ENCODE measurements at places on chromosomes 3 and 15.

DNA sequence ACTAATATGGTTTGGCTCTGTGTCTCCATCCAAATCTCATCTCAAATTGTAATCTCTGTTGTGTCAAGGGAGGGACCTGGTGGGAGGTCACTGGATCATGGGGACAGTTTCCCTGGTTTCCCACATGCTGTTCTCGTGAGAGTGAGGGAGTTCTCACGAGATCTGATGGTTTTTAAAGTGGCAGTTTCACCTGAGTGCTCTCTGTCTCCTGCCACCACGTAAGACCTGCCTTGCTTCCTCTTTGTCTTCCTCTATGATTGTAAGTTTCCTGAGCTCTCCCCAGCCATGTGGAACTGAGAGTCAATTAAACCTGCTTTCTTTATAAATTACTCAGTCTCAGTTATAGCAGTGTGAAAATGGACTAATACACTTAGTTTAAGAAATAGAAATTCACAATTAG is 228.9 kb downstream of the CD47 start:
- DNase-seq = no peak

DNA sequence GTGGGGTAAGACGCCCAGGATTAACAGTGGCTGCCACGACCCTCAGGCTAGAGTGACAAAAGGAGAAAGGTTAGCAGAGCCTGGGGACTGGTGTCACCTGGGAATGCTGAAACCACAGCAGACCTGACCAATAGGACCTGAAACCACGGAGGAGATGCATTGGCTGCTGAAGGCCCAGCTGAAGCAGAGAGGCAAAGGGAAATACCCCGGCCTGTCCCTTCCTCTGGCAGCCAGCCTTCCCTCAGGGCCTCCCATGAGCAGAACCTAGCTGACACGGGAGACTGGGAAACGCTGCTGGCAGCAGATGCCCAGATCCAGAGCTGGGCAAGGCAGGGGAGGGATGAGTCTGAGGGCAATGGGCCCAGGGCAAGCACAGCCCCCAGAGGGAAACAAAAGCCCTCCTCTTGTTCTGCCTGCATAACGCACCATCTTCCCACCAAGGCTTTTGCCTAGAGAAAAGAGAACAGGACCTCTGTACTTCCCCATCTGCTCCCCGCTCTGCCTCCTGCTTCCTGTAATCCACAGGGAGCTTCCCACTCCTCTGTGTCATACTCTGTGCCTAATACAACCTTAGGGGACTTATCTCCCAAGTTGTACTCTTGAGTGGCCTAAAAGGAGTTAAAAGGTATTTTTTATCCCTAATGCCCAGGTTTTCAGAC is 216.2 kb downstream of the ABHD5 start:
- DNase-seq = no peak

DNA sequence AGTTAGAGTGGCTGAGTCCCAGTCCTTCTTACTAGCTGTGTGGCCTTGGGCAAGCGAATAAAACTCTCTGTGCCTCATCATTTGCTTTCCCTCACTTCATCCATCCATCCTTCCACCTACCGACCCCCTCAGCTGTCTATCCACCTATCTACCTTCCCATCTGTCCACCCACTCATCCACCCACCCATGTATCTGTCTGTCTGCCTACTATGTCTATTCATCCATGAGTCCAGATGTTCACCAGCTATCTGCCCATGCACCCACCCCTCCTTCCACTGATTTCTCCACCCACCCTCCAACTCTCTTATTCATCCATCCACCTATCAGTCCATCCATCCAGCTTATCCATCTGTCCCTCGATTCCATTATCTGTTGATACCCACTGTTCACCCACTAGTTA is 60.4 kb upstream of the ATP2B2 start:
- DNase-seq = no peak

GRCh38 chr3:133058831-133059230 is 20.6 kb downstream of the TMEM108 start:
- no peak for DNase-seq

GRCh38 chr3:190585805-190586630 is 72.1 kb downstream of the IL1RAP start:
- no peak for DNase-seq

DNA sequence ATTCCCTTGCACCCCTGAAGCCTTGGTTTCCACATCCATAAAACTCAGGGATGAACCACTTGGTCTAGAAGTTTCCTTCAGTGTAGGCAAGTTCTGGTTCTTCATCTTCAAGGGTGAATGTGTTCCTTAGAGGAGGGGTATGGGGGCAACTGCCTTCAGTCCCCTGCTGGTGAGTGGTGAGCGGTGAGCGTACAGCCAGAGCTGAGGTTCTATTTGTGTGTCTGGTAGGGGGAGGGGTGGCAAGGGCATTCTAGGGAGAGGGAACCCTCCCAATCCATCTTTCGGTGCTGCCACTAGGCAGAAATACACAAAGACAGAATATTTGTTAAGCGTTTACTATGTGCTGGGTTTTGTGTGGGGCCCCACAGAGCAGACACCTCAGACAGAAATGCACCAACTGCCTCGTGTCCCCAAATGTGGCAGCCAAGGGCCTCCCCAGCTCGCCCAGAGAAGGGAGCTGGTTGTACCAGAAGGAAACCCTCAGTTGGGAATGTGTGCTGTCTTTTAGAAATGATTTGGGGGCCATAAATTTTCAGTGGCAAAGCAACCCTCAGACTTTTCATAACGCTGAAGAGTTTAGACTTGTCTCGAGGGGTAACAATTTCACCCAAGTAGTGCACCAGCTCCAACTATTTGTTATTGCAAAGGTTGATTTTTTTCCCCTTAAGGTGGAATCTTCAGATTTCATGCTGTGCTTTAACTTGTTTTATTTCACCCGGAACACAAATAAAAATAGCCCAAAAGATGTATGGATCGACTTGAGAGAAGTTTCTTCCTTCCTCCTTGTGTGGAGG is 137.6 kb downstream of the FBLN2 start:
- no peak for DNase-seq

DNA sequence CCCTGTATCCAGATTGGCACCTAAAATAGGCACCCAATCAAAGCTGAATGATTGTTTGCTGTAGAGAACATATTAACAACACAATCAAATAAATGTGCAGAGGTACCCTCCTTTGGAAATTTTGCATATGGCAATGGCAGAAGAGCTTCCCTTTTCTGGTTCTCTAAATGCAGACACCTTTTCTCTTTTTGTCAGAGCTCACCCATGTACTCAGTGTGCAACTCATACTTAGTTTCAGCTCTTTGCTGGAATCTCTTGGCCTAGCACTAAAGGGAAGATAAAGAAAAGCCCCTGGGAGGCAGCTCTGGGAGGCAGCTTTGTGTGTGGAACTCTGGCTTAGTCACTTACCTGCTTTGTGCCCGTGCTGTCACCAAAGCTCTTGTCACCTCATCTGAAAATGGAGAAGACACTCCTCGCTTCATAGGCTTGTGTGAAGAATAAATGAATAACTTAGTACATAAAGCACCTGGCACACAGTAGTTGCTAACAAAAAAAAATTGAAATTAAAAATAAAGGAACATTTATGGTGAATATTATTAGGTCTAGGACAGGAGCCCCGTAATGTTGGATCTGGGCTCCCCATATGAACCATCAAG is 28.8 kb downstream of the ST6GAL1 start:
- no peak for DNase-seq

GRCh38 chr3:39080026-39080425 is 27.4 kb downstream of the GORASP1 start:
- DNase-seq = no peak

- no peak for DNase-seq
These were observed 71.0 kb downstream of the ADAMTS7 start for GRCh38 chr15:78739996-78740903.

DNA sequence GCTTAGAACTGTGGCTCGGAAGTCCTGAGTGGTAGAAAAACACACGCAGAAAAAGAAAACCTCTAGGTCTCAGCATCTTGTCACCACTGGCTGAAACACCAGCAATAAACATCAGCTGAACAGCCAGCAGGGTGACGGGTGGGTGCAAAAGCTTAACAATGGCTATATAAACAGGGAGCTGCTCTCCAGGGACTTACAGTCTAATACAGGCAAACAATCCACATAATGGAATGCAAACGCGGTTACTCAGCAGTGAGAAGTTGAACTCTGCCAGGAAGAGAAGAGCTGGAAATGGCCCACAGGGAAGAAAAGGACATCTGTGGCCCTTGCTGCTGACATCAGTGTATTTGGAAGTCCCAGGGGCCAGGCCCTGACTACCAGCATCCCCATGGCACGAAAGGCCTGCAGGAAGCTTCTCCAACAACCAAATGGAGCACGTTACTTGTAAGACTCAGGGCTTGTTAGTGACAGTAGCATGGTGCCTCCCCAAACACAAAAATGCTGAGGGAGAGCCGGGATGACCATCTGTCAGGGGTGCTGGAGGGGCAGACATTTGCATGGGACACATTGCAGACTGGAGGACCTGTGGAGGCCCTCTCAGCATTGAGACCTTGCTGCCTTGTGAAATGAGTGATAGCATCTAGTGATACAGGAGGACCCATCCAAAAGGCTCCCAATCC is 3.0 kb downstream of the HEG1 start:
- no peak for DNase-seq

DNA sequence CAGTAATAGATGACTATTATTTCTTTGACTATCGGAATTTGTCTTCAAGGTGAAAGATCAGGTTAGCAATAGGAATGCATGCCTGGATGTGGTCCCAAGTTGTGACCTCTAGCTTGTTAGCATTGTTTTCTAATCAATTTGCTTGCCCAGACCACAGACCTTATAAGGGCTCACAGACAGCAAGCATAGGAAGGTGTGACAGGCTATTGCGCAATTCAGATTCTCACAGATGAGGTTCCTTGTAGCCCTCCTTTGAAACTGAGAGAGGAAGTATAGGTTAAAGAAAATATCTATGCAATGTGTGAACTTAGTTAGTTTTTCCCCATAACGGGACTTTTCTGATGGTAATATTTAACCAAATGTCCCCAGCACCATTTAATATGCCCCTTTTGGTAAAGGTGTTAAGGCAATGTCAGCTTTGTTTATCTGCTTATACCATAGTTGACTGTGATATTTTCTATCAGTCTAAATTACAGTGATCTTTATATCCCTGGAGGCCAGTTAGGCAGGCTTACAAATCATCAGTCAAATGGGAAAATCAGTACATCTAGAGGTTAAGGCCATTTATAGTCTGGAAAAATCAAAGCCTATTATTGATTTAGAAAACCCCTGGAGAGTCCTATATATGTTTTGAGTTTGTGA is 168.1 kb upstream of the MBNL1 start:
- DNase-seq = no peak

GRCh38 chr15:60480149-60480548 is 1.2 kb upstream of the ICE2 start:
- no peak for DNase-seq

DNA sequence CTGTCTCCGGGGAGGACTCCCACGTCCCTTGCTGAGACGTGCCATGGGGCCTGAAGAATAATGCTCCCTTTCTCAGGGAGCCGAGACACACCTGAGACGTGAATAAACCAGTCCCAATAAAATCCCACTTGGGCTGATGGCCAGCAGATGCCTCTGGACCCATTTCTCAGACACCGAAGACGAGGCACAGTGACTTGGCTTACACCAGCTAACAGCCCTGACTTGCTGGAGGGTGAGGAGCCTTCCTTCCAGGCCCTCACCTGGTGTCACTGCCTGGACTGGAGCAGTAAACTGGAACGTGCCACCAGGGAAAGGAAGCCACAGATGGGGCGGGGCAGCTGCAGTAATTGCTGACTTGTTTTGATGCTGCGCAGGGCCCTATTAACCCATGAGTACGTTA is 189.7 kb downstream of the PDZRN3 start:
- DNase-seq = no peak

DNA sequence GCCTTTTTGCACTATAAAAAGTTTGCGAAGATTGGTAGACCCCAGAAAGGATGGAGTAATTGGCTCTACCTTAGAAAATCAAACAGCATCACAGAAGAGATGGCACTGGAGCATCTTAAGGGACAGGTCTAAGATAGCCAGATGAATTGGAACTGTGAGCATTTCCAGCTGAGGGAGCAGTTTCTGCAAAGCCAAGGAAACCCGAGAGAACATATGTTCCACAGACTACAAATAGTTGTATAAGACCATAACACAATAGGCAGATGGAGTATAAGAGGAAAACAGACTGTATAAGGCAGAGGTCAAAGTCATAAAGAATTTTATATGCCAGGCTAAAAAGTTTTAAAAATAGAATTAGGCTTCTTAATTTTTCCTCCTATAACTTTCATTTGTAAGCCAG is 46.0 kb downstream of the TSC22D2 start:
- DNase-seq = no peak

DNA sequence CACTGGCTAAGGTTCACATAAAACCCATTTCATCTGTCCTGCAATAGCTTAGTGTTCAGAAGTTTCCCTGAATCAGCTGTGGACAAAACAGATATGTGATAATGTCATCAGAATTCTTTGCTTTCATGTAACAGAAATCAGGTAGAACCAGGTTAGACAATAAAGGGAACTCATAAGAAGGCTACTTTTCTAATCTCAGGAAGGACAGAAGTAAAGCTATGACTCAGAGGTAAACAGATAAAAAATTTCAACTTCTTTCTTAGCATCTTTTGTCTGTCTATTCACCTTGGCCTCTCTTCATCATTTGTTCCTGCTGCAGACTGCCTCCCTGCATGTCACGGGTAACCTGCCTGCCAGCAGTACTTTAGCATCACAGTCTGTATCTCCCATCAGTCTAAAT is 643.1 kb downstream of the MECOM start:
- DNase-seq = no peak

DNA sequence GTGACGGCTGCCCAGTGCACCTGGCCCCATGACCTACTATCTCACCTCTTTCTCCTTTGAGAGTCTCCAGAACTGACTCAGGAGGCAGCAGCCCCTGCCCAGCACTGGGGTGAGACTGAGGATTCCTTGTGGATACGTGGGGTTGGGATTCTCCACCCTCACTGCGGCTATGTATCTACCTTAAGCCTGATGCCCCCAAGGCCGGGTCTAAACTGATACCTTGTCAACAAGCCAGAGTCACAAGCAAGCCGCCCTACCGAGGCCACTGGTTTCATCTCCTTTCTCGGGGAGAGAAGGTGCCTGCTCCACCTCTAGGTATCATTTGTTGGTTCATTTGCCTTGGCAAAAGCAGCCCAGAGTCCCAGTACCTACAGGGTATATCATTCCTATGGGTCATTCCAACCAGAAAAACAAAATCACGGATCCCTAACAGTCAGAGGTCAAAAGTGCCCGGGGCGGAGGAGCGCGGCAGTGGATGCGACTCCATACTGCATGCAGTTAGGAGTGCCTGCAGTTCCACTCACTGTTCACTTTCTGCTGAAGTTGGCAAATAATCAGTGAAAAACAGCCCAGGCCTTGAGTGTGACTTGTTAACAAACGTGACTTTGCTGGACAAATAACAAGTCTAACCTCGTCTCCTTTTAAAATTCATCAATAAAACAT is 47.5 kb downstream of the ABTB1 start:
- no peak for DNase-seq

- DNase-seq = no peak
These were observed 1111.2 kb downstream of the TUSC7 start for GRCh38 chr3:117820658-117821299.

GRCh38 chr15:66931768-66932633 is 133.4 kb upstream of the SMAD3 start:
- DNase-seq = no peak

GRCh38 chr3:154236331-154236730 is 88.0 kb downstream of the DHX36 start:
- DNase-seq = no peak

Data from stimulated activated CD8-positive, alpha-beta memory T cell treated with anti-CD3 and anti-CD28 coated beads, Interleukin-4, amount 100 ng/mL, for 1 hour (primary cell).